ENCODE measurements at places on chromosomes 7 and 10.

- DNase-seq: no peak
These were observed 21.4 kb downstream of the OR6V1 start for GRCh38 chr7:143073556-143073955.

DNA sequence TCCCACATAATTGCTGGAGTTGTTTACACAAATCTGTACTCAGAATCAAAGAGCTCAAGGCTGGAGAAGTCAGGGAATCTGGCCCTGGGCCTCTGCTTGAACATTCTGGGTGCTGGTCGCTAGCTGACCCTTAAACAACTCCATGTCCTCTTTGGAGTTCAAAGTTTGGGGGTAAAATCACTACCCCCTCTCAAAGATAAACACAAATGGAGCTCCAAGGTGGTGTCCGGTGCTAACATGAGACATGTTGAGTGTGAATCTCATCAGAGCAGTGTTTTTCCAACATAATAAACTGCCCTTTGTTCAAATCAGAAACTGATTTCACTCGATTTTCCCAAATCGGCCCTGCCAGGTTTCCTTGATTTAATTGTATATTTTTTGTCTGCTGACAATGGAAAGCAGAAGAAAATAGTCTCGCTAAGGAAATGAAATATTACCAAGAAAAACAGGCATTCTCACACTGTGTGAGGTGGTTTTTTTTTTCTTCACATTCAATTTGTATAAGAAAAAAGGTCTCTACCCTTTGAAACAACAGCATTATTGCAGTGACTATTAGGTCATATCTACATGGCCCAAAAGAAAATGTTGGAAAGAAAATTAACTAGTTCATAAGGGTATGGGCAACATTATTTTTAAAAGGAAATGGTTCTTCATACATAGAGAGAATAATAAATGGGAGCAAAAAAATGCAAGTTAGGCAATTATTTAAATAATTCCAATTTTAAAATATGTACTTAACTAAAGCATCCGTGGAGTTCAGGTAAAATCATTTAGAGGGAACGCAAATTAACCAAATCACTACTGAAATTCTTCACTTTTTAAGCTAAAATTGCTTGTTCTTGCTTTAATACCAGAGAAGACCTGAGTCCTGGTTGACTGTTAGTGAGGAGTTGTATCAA, 56.1 kb upstream of the CAPZA2 start:
- DNase-seq: no peak

GRCh38 chr7:75844158-75844557, 30.6 kb upstream of the CCL24 start:
- DNase-seq: no peak

DNA sequence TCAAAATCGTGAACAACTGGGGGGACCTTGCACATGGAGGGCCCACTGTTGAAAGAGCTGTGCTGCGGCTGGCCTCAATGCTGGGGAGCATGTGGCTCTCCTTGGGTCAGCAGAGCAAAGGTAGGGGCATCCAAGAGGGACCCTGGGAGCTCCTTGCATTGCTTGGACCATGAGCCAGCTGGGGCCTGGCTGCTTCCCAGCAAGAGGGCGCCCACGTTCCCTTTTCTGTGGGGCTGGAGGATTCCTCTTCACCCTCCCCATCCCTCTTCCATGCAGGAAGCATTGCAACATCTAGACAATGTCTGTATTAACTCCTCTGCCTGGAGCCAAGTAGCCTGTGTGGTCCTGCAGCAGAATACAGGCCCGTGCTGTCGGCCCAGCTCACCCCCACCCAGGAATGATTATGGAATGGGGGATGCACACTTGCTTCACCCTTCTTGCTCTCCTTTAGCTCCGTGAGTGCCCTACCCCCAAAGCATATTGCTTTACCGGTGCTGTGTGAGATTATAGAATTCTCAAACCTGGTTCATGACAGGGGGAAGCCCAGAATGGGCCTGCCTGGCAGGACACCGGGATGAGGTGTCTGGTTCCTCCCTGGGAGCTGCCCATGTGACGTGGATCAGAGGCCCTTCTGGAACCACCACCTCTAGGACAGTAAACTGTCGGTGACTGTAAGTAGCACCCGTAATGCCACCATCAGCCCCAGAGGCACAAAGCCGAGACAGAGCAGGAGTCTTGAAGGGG, 61.9 kb downstream of the SYPL1 start:
- no peak for DNase-seq

DNA sequence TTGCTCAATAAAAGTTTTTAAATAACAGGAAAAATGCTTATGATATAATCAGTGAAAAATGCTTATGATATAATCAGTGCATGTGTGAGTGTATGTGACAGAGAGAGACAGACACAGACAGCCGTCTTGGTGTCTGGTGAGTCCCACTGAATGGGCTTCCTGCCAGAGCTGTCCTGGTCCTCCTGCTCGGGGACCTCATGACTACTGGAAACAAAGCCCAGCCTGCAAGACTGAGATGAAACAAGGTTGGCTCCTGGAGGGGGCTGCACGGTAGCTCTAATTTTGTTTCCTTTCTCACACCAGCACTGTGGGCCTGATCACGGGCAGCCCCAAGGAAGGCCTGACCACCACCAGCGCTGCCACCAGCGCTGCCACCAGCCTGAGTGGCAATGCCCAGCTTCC, 57.3 kb downstream of the NRP1 start:
- no peak for DNase-seq

GRCh38 chr10:110352930-110353243, 48.2 kb upstream of the SMNDC1 start:
- no peak for DNase-seq

DNA sequence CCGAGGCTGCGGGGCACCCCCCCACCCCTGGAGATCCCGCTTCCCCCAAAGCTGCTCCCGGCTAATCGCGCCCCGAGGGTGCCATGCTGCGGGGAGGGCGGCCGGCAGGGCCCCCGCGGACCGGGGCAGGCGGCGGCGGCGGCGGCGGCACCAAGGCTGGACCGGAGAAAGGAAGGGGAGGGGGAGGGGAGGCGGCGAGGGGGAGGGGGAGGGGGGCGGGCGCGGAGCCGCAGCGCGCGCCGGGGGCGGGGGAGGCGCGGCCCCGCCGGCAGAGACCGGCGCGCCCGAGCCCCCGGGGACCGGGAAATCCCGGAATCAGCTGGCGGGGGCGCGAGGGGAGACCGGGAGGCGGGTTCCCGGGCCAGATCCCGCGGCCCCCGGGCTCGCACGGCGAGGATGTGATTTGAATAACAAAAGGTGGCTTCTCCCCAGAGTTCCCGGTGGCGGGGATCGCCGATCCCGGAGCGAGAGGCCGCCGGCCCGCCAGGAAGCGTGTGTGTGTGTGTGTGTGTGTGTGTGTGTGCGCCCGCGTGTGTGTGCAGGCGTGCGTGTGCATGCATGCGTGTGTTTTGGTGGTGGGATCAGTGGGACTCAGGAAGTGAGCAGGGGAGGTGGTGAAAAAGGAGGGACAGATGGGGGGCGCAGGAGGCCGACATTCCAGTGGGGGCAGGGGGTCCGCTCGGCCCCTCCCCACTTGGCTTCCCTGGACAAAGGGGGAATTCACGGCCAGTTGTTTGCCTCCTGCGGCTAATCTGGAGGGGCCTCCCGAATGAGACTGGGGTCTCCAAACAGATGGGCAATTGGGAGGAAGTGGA, 99.5 kb downstream of the HIP1 start:
- no peak for DNase-seq

- DNase-seq: no peak
These were observed 54.0 kb upstream of the ABCB5 start for GRCh38 chr7:20561466-20561865.

- DNase-seq: no peak
These were observed 241.0 kb downstream of the FRMD4A start for GRCh38 chr10:14089556-14090292.

GRCh38 chr10:48501787-48502771, 102.8 kb downstream of the ARHGAP22 start:
- DNase-seq: no peak

- DNase-seq: no peak
These were observed 80.8 kb downstream of the VWDE start for GRCh38 chr7:12322903-12323300.

DNA sequence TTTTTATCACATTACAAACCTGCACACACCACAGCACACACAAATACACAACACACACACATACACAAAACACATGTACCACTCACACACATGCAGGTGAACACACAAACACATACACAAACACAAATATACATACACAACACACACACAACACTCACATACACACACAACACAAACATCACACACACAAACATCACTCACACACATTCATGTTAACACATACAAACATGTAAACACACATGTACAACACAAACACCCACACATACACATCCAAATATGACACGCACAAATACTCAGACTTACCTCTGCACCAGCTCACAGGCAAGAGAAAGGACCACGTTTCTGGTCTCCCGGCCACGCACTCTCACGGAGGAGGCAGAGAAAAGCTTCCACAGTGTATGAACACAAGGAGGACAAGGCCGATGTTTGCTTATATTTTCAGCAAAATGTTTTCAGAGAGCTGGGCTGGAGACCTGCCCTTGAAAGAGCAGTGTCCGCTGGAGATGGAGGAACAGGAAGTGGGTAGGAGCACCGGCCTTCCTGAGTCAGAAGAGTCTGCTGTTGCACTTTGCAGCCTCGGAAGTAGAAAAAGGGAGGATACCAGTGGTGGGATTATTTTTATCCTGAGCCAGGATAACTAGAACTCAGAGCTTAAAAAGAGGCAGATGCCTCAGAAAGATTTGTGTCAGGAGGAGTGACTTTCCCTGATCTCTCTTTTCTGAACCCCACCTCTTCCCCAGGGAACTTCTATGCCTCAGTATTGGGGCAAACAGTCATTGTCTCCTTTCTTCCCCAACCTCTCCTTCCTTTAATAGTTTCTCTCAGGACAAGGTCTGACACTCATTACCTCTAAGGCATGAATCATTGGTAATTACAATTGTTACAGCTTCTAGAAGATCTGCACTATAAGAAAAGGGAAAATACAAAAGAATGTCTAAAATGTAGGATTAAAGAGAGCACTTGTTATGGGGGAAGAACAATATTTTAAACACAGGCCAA, at the start of gene GIMAP6:
Gene GIMAP6, minus strand, starts transcription at position 520 of the 999 bp plus-strand sequence. CDS start 2,243 bp downstream, outside the sequence.
- DNase-seq: peak; percentile 12

DNA sequence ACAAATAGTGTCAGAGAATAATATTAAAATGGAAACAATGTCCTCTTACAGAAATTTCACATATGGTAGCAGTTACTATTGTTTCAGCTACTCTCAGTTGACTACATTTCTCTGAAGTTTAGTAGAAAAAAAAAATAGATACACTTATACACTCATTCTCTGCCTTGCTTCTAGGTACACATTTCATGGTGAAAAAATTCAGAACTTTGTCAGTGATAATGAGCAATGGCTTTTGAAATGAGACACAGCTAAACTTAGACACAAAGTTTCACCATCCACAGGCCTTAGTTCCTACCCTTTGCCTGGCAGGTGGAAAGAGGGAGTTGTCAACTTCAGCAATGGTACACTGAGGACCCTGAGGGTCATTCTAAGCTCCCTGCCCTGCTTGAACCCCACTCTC, 69.2 kb downstream of the CPVL start:
- no peak for DNase-seq

GRCh38 chr10:114281461-114281860, 42.4 kb downstream of the VWA2 start:
- no peak for DNase-seq

DNA sequence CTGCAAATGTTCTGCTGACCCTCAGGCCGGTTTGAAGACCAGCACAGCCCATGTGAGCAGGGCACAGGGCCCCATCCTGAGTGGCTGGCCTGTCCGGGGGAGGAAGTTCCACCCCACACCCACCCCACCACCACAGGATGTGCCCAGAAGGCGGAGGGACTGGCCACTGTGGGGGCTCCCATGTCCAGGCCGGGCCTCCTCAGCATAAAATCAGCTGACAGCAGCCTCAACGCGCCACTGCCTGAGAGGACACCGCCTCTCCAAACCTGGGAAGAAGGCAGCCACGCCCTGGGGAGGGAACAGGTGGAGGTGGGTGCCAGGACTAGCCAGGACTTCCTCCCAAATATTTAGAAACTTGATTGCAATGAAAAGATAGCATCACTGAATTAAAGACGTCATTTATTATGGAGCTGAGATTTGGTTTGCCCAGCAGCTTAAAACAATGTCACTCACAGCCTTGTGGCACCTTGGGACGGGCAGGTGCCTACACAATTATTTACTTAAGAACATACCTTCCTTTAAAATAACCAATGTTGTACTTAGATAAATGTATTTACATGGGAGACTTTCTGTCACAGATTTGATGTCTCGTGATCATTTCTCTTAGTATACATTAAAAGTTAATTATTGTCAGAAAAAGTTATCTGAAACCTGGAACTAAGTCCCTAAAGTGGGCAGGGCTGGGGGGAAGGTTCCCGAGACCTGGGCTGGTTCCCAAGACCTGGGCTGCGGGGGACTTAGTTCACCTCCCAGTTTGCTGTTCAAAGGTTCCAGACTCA, 27.3 kb upstream of the FAM20C start:
- DNase-seq: no peak

- no peak for DNase-seq
These were observed 62.1 kb upstream of the COL1A2 start for GRCh38 chr7:94332571-94332970.

DNA sequence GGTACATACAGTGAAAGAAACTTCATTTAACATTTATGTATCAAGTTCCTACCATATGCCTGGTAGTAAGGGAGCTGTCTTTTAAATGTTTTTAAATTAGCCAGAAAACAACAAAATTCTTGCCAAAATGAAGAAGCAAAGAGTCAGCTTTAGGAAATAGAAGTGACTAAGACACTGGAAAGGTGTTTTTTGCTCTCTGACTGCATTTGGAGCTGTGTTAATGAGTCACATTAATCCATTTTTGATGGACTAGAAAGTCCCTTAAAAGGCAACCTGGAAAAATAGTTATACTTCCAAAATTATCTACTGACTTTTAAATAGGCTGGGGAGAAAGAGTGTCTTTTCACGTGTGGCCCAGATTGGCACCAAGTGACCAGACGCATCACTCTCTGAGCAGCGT, 3.9 kb upstream of the COL17A1 start:
- no peak for DNase-seq

- DNase-seq: no peak
These were observed 12.2 kb upstream of the HYCC1 start for GRCh38 chr7:23026164-23026563.

GRCh38 chr10:13056456-13057077, 43.4 kb upstream of the OPTN start:
- no peak for DNase-seq

GRCh38 chr7:45447296-45447695, 126.9 kb upstream of the ADCY1 start:
- no peak for DNase-seq

DNA sequence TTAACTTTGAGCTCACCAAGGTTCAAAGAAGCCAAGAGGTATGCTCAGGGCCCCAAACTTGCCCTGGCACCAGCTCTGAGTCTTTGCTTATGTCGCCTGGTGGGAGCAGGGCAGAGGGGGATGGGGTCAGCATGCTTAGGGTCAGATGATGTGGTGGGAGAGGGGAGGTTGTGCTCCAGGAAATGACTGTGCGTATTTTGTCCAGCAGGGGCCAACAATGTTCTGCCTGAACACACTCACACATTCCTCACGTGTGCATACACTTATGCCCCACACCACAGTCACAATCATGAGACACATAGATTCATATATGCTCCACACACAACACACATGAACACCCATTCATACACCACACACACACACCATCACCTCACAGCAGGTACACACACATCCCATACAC, 4.4 kb upstream of the RAMP3 start:
- no peak for DNase-seq

All from activated naive CD8-positive, alpha-beta T cell treated with anti-CD3 and anti-CD28 coated beads, Interleukin-2, amount 50 U/mL, for 16 hours (primary cell).